IPS-NIHi11 (cell line): ENCODE measurements at places on chromosomes 1 and 21.

DNA sequence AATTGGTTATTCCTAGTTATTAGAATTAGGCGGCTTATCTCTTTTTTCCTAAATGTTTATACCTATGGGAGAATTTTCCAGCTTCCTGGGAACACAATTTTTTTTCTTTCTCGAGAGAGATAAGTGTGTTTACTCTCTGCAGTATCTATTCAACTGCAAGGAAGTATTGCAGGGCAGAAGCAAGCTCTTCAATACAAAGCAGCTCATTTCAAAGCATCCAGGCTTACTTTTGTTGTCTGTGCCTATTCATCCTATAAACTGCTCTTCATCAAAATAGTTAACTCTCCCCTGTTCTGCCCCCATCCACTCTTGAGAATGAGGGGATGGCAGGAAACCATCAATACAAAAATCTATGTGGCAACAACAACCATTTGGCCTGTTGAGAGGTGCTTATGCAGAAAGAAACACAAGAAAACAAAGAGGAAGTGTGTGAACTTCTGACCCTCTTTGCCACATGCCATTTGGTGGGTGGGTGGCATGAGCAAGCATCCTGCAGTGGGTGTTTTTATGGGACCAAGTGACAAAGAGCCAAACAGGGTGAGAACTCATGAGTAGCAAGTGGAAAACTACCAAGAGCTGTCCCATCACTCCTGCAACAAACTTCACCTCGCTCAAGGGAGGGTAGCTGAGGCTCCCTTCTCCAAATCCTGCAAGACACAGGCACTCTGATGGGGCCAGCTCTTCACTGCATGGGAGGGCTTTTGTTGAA is 50.6 kb upstream of the MRPS6 start:
- DNase-seq, result no peak

GRCh38 chr21:24280596-24280995 is 1326.7 kb downstream of the MRPL39 start:
- no peak for DNase-seq

DNA sequence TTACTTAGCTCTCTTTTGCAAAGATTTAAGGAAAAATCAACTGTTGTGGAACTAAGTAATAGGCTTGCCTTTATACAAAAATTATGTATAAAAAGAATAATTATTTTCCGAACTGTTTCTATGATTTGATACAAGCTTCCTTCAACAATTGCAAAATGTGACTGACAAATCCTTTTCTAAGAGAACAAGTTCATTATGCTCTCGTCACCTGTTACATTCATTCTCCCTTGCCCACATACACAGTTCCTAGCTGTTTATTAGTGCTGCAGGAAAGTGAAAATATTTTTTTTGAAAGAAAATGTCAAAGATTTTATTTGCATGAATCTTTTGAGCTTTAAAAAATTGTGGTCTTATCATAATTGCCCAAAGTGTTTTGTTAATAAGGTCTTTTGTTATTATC is 466.2 kb downstream of the USP25 start:
- DNase-seq, result no peak

DNA sequence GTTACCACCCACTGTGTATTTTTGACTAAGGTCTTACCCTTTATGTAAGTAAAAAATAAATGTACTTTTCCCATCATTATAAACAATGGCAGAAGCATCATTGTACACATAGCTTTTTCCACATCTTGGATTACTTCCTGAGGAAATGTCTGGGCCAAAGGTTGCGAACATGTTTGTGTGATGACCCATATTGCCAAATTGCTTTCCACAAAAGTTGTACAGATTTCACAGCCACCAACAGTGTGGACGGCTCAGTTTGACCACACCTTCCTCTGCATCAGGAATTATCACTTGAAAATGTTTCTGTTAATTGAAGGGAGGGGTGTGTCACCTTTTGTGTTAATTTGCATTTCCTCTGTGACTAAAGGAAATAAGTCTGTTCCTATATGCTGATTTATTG is 25.7 kb downstream of the AKNAD1 start:
- DNase-seq, result no peak

- no peak for DNase-seq
Measured at GRCh38 chr1:17027900-17028299, 16.2 kb upstream of the ATP13A2 start.

DNA sequence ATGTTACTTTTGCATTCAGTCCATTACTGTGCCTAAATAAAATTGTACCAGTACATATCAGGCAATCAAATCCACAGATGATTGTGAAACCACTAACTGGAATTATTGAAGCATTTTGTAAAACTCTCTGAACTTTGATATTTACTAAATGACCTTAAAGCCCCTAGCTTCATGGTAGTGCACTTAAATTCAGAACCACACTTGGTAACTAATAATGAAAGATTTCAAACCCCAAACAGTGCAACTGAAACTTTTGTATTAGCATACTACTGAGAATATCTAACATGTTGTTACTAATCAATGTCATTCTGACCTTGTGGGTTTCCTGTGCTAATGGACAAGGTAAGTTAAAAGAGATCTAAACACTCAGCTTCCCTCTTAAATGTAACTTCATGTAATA is at the start of gene CFHR3:
Gene CFHR3 (plus strand): TSS at position 238 of the 400 bp plus-strand sequence. CDS start 47 bp downstream, at position 285.
- DNase-seq, result no peak

GRCh38 chr1:82273816-82274215 is 473.1 kb downstream of the ADGRL2 start:
- DNase-seq, result no peak

DNA sequence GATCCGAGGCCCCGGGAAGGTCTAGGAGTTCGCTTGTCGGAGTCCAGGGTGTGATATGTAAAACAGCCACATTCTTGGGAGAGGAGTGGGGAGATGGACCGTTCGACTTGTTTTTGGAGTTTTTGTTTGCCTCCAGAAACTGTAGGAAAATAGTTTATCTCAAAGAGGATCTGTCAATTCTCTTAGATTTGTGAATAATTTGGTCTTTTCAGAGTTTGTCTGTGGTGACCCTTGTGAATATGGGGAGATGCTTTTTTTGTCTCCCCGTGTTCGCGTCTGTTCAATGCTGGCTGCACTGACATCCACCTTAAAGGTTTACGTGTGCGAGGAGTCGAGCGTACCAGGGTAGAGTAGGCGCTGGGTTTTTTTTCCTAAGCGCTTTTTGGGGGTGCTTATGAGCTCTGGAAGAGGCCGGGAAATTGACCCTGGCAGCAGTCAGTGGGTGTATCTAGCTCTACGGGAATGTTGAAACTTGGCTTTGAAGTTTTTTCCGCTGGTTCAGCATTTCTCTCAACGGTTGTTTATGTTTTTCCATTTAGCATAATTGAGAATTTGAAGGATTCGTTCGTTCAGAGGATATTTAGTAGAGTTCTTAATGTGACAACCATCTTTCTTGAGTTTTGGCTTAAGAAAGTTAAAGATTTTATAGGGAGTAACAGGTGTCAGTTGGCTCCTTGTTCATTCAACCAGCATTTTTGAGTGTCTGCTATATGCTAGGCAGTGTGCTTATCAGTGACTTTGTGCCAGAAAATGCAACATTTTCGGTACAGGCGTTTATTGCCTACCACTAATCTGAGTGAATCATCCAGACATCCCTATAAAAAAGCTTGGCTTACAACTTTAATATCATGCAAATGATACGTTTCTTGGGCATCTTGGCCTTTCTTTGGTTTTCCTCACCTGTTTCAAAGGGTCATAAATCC is 1.2 kb downstream of the SZRD1 start:
- DNase-seq, result peak; percentile 67

DNA sequence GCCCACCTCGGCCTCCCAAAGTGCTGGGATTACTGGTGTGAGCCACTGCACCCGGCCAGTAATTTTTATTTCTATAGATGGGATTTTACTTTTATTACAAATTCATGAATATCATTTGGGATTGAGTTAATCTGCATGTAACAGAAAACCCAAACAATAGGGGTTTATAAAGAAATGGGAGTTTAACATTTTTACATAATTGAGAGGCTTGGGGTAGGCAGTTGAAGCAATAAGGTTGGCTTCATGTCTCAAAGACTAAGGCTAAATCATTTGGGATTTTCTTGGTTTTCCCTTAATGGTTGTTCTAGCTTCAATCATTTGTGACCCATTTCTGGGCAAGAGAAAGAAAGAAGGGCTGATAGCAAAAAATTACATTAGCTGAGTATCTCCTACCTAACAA is 118.7 kb upstream of the FOXD3 start:
- DNase-seq, result no peak

GRCh38 chr1:177165069-177165439 is 542 bp upstream of the ASTN1 start:
- DNase-seq, result no peak
